Natural killer cell (primary cell): ENCODE measurements at places on chromosomes 5 and 9.

- DNase-seq, result no peak
Observed at GRCh38 chr5:146005723-146006122, 69.3 kb downstream of the SH3RF2 start.

DNA sequence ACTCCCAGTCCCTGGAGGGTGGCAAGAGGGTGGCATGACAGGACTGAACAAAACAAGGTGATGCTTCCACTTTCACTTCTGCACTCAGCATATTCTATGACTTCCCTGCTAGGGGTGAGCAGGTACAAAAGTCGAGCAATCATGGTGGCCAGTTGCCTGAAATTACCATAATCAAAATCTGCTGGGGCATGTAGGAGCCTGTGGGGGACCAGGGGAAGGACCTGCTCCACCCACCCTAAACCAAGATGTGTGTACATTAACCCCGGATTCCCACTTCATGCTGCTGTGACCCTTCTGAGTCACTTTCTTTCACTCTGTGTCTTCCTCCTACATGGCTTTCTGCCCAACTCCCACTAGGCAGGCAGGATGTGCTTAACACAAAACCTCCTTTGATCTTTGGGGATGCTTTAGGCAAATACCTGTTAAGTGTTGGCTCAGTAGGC lies 73.3 kb upstream of the PHF24 start:
- DNase-seq, result no peak

DNA sequence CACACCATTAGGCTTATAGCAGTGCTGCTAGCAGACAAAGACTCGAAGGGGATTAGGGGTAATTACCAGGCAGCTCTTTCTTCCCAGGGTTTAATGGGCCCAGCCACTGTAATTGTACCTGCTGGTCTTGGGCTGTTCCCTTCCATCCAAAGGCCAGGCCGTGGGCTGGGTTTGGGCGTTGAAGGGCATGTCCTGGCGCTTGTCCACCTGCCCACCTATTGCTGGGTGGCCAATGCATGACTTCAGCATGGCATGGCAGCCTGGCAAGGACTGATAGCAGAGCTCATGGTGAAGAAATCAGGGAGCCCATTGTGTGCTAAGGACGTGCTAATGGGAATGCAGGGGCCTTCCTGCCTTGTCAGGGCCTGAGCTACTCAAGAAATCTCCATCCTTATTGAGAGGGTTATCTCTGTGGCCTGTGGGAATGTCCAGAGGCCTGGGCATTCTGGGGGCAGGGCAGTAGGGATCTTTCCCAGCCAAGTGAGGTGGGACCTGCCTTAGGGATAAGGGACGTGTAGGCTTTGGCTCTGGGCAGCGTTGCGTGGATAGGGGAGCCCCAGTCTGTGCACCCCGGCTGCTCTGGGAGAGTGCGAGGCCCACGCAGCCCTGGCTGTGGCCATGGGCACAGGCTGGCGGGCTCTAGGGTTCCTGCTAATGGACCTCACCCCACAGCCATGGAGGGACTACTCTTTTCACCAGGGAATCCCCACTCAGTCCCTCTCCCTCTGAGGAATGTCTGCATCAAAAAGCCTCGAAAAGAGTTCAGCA lies 116.1 kb upstream of the PITX1 start:
- no peak for DNase-seq

GRCh38 chr9:137731216-137731946 lies 112.6 kb downstream of the EHMT1 start:
- DNase-seq, result no peak

DNA sequence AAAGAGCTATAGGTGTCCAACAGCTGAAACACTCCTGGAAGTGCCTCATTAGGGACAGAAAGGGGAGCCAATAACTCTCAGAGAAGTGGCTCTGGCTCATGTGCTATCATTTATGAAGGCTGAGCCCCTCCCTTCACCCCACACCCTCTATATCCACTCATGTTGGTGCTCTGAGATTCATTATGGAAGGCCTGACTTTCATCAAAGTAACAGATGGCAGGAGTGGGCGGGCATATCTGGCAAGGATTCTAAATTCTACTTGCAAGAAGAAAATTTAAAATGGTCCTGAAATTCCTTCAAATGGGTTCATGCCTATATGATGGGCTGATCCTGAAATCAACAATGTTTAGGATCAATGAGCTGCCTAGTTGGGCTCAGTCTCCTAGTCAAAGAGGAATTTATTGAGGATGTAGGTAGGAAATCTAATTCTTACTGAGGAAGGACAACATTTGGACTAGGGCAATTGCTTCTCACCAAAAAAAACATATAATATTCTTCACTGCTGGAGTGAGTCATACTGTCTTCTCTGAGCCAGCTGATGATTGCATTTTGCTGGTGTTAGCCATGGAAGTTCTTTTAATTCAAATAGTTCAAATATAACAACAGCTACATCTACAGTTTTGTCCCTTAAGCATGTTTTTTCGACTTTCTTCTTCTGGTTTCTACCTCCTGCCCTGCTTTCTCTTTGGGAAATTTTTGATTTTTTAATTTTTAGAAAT lies 23.5 kb downstream of the NMRK1 start:
- DNase-seq, result no peak

DNA sequence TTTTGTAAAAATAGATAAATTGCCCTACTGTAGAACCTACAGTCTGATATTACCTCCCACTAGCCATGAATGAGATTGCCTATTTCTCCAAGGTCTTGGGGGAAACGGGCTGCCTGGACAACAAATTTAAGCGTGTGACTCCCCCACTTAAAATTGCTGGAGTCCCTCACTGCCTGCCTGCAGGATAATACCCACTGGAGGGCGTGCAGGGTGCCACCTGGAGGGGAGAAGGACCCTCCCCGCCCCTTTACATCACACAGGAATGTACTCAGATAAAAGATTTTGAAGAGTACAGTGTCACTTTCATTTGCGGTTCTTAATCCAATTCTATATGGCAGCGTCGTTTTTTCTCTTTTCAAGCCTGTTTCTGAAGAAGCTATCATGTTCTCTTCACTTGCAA lies 6.2 kb upstream of the TRIM7 start:
- no peak for DNase-seq

GRCh38 chr9:106969696-106970095 lies 106.7 kb downstream of the ZNF462 start:
- DNase-seq, result no peak

GRCh38 chr9:12879961-12880360 lies 105.1 kb downstream of the LURAP1L start:
- DNase-seq, result no peak

DNA sequence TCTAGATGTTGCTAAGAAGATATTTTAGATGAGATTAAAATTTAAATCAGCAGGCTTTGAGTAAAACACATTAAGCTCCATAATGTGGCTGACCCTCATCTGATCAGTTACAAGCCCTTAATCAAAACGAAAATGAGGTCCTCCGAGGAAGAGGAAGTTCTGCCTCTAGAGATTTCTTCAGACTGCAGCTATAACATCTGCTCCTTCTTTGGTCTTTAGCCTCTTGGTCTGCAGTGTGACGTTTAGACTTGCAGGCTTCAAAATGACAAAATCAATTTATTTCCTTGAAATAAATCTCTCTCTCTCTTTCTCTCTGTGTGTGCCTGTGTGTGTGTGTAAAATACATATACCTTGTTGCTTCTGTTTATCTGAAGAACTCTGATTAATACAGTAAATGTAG lies 1429.8 kb upstream of the CDH9 start:
- no peak for DNase-seq

DNA sequence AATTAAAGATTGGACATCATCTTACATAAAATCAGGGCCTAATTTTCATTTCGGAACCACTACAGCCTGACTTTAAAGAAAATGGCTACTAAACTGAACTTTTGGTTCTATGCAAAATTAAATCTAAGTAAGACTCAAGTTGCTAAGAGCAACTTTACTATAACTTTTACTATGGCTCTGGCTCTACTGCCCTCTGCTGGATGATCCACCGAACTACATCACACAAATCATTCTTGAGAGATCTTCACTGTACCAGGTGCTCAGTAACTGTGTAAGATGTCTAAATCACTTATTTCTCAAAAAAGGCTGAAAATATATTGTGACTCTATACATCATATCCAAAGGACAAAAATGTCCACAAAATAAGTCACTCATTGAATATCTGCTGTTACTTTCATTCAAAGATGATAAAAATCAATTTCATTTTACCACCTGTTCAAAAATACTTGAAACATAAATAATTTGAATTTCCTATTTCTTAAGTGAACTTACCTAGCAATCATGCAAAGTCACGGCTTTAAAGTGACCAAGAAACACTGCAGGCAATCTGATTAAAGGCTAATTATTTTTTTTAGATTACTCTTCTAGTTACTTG lies 13.5 kb downstream of the MOCS2 start:
- DNase-seq, result peak; percentile 32

DNA sequence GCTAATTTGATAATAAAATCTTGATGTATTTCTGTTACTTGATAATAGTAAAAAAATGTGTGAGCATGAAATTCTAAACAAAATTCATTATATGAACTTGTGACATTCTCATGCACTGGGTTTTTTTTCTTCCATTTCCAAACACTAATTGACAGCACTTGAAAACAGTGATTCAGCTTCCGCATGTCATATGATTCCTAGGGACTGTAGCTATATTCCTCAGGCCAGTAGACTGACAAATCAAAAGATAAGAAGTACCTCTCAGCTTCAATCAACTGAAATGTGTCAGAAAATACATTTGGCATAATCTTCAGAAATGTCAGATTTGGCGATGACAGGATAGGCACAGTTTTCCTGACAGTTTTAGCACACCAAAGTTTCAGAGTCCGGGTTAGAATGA lies 52.5 kb downstream of the EFNA5 start:
- DNase-seq, result no peak

DNA sequence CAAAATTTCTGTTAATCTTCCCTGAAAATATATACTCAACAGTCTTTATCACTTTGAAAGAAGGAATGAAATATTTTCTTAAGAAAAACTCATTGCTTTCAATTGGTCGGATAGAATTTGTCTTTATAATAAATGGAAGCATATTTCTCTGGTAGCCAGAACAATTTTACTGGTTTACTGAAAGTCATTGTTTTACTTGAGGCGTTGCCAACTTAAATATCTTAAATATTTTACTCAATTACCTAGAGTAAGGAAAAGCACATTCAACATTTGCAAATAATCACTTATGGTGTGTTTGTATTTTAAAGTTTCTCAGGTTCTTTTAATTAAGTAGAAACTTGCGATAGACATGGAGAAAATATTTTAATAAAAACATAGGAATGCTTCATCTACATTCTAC lies 1181.7 kb downstream of the EFNA5 start:
- no peak for DNase-seq

GRCh38 chr5:34584165-34584564 lies 72.0 kb upstream of the RAI14 start:
- DNase-seq, result no peak

DNA sequence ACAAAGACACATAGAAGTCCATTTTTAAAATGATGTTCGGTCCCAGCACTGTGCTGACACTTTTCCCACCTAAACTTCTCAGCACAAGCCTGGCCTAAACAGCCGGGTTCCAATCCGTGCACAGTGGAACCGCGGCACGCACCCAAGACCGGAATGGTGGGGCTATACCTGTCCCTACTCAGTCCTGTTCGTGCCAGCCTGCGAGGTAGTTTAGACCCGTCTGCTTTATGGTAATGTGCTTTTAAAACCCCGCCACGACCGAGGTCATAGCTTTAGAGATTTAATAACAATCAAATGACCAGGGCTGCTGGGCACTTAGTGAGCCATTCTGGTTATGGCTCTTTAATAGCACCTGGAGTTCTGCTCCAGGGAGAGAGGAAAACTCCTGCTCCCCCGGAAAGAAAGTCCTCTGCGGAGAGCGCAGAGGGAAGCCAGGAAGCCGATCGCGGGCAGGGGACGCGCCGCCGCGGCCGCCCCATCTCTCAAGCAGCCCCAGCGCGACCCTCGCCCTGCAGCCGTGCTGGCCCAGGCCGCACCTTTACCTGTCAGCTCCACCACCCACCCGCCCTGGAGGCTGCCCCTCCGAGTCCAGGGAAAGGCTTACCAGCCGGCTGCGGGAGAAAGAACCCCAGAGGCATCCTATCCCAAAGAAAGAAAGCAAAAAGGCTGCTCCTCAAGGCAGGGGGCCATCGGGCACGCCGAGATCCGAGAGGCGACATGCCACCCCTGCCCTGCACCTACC lies 511 bp downstream of the ARL15 start:
- peak; percentile 21 for DNase-seq

DNA sequence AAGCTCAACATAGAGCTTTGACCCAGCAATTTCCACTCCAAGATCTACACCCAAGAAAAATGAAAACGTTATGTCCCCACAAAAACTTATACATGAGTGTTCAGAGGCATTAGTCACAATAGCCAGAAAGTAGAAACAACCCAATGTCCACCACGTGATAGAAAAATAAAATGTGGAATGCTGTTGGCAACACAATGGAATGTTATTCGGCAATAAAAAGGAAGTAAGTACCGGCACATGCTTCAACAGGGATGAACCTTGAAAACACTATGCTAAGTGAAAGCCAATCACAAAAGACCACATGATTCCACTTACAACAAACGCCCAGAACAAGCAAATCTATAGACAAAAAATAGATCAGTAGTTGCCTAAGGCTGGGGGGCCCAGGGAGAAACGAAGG lies 6.0 kb downstream of the UBQLN1 start:
- no peak for DNase-seq

DNA sequence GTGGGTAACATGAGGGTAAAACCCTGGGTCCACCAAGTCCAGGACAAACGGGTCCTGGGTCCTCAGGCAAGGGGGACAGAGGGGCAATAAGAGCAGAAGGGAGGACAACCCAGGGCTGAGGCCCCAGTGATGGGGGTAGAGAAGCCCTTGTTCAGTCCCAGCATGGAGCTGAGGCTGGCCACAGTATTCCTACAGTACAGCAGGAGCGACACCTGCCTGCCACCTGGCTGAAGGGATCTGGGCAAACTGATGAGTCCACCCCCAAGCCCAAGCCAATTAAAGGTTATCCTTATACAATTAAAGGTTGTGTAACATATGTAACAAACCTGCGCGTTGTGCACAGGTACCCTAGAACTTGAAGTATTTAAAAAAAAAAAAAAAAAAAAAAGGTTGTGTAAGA lies 97.7 kb upstream of the LRRTM2 start:
- DNase-seq, result no peak

- no peak for DNase-seq
Observed at GRCh38 chr5:22706901-22707300, 146.2 kb downstream of the CDH12 start.

DNA sequence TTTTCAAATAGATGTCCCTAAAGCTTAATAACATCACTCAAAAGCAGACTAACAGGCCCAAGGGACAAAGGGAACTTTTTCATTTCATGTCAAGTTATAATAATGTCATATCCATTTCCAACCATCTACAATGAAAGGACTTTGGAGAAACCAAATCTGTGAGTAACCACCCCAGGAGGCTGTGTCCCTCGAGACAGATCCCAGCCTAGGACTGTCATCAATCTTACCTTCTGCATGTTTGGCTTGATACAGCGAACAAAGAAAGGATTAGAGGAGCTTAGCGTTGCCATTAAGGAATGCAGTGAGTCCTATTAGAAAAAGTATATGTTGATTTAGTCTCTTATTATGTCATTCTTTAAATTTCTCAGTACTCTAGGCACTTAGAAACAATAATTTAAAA lies 137.8 kb upstream of the RETREG1 start:
- no peak for DNase-seq

DNA sequence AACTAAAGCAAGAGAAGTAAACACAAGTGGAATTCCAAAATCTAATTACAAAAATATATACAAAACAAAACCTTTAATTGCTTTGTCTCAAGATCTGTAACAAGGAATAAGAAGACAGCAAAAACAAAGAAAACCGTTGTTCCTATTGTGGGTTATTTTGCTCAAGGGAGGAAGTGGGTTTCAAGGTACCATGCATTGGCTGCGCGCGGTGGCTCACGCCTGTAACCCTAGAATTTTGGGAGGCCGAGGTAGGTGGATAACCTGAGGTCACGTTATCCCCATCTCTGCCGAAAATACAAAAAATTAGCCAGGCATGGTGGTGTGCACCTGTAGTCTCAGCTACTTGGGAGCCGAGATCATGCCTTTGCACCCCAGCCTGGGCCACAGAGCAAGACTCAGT lies 12.1 kb upstream of the IQGAP2 start:
- DNase-seq, result peak; percentile 60
